ENCODE measurements at places on chromosomes 5 and 9.

DNA sequence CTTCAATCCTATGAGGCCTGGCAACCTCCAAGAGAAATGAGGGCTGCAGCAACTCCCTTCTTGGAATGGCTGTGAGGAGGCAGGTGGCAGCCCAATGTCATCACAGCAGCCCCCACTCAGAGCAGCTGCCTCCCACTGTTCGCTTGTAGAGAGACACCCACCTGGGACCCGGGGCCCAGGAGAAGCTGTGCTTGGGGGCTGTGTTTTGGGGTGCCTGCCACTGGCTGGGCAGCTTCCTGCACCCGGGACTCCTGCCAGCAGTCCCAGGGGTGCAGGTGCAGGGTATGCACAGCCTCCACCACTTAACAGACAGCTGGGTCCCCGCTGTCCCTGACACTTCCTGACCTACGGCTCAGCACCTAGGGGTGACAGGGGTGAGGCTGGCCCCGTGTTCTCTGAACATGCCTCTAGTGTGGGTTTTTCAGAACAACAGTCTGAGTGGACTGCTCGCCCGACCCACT lies 26.2 kb downstream of the NIPAL4 start:
- DNase-seq: no peak

- DNase-seq: no peak
Measured at GRCh38 chr5:119470105-119470763, 17.9 kb downstream of the HSD17B4 start.

DNA sequence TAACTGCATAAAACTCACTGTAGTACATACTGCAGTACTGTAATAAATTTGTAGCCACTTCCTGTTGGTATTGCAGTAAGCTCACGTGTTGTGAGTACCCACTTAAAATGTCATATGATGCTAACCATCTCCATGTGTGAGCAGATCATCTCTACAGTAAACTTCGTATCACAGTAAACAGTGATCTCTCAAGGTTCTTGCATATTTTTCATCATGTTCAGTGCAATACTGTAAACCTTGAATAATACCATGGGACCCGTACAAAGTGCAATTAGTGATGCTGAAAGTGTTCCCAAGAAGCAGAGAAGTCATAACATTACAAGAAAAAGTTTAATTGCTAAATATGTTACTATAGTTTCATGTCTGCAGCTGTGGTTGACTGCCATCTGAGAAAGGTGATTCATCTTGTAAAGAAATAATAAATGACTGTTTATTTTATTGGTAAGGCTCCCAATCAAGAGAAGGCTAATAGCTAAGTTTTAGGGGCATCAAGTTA lies 253.8 kb upstream of the POU5F2 start:
- peak; percentile 4 for DNase-seq

DNA sequence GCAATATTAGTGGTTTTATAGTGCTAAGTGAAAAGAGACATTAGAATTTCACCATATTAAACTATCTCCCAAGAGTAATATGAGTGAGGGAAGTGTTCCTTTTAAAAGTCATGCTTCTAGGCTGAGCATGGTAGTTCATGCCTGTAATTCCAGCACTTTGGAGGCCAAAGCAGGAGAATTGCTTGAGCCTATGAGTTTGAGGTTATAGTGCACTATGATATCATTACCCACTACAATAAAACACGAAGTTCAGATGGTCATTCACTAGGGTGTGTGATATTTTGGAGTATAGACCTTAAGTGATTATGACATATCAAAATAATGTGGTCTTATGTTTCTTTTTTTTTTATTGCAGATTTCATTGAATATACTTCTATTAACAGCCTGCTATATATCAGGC lies 6.7 kb downstream of the KIF2A start:
- no peak for DNase-seq

DNA sequence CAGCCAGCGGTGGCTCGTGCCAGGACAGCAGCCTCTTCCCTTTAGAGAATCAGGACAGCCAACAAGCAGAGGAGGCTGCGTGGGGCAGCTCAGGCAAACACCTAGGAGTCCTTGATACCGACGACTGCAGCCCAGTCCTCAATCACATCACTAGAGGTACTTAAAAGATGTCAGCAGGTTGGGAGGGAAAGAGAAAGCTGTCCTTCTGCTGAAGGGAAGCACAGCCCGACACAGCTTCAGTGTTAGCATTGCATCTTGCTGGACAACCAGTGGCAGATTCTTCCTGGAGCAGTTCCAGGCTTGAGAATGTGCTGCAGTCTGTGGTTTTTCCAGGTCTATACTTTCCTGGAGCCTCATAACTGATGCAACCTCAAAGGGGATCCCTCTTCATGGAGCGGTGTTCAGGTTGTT lies 230.5 kb downstream of the SYK start:
- no peak for DNase-seq

DNA sequence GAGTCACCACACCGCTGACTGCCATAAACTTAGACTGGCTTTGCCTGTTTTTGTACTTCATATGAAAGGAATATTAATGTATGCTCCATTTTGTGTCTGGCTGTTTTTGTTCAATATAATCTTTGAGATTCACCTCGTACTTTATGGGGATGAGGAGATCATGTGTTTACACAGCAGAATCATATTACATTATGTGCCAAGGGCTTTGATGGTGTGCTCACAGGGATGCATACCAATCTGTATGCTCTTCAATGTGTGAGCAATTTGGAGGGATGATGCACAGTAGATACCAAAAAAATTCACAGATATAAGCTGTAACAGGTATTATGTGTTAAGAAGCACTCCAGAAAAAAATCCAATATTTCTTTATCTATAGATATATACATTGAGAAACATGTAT lies 113.7 kb downstream of the GABRB2 start:
- no peak for DNase-seq

Measured in effector memory CD8-positive, alpha-beta T cell (primary cell).